ENCODE measurements at places on chromosomes 12 and 14.

DNA sequence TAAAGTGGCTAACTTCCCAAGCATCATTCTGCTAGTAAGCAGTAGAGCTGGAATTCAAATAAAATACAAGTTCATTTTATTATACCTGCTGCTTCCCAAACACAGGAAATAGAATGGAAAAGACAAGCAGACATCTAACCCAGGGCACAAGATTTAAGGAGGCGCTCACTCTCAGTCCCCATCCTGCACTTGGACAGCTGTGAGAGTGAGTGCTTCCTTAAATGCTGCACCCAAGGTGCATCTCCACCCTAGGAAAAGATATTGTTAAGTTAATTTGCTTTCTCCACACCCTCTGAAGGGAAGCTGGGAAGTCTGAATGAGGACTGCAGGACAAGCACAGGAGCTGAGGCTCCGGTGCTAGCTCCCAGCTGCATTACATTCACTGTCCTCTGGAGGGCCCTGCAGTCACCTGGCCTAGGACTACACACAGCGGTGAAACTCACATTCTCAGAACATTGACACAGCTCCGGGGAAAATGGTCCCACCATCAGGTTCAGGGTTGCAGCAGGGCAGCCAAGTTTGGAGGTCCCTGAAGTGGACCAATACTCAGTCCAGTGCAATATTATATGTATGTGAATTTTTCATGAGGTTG is 14.2 kb downstream of the HEBP1 start:
- DNase-seq, result no peak

DNA sequence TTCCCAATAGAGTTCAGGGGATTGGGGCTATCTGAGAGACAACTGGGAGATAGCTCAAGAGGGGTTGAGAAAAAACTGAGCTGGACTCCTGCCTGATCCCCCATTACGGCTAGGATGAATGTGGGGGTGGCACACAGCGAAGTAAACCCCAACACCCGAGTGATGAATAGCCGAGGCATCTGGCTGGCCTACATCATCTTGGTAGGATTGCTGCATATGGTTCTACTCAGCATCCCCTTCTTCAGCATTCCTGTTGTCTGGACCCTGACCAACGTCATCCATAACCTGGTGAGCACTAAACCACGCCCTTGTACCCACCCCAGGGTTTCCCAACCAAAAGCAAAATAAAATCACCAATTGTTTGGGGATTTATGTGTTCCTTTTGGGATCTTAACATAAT is 1.0 kb downstream of the ORMDL2 start:
- DNase-seq, result no peak

GRCh38 chr12:108806346-108806745 is 51.0 kb downstream of the SSH1 start:
- DNase-seq, result no peak

DNA sequence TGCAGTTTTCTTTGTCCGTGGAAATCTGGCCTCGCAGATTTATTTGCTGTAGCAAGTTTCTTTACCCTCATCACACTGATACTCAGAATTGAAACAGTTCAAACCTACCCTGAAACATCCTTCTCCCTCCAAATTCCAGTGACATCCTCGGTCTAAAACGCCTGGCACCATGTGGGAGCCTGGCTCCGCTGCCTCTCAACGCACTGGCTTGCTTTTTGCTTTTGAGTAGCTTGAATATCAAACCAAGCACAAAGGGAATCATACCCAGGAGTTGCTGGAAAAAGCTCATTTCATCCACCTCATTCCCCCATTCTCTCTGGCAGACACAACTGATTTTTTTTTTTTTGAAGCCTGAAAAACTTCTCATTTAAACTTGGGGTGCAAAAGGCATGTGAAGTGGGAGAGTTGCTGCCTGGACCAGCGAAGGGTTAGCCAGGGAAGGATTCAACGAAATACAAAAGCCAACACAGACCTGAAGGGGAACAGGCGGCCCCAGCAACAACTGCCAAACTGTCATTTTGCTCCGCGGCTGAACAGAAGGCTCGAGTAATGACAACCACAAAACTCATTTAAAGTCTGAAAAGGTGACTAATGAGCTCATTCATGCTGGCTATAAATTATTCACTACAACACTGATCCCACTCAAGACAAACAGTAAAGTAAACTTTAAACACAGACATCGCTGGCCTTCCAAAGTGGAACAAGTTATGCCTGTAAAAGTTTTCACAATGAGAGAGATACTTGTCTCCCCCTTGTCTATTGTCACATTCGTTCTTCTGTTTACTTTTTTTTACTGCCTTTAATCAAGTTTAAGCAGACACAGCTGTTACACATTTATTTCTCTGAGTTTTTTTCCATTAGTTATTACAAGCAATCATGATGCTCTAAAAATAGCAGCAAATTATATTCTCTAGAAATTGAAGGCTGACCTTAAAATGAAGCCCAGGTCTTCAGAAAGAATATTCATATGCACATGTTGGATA is 12.5 kb upstream of the FOXN3 start:
- peak; percentile 65 for DNase-seq

DNA sequence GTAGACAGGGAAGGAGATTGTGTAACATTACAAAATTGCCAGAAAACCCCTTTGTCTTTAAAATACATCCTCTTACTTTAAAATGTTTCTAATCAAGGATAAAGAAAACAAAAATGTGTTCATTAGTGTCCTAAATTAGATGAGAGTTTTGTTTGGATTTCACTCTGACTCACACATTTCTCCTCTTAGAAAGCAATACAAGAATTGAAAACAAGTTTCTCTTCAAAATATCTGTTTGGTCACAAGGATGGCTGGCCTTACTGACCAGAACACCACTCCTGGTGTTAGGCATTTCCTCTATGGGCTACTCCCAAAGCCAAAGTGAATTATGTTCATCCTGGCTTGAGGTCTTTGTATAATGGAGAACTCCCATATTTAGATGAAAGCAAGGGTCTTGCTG is 6.4 kb downstream of the GUCY2C start:
- DNase-seq, result no peak

GRCh38 chr12:59937148-59937547 is 341.3 kb downstream of the SLC16A7 start:
- no peak for DNase-seq

GRCh38 chr14:63383776-63384367 is 65.1 kb upstream of the GPHB5 start:
- no peak for DNase-seq

- no peak for DNase-seq
Observed at GRCh38 chr14:51337520-51337919, 97.5 kb downstream of the TMX1 start.

DNA sequence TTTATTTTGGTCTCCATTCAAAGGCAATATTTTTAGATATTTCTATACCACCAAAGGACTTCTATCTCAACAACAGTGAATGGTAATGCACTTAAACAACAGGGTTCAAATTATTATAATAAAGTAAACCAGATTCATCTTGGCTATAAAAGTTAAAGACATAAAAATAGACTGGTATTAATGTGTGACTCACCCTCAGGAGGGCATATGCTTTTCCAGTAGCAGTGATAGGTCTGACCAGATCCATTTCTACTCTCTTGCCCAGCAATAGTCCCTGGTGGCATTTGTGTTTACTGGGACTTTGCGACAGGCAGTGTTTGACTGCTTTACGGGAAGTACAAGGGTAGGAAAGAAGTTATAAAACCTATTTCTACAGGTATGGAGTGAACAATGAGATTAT is 353.2 kb upstream of the ATP2B1 start:
- no peak for DNase-seq

DNA sequence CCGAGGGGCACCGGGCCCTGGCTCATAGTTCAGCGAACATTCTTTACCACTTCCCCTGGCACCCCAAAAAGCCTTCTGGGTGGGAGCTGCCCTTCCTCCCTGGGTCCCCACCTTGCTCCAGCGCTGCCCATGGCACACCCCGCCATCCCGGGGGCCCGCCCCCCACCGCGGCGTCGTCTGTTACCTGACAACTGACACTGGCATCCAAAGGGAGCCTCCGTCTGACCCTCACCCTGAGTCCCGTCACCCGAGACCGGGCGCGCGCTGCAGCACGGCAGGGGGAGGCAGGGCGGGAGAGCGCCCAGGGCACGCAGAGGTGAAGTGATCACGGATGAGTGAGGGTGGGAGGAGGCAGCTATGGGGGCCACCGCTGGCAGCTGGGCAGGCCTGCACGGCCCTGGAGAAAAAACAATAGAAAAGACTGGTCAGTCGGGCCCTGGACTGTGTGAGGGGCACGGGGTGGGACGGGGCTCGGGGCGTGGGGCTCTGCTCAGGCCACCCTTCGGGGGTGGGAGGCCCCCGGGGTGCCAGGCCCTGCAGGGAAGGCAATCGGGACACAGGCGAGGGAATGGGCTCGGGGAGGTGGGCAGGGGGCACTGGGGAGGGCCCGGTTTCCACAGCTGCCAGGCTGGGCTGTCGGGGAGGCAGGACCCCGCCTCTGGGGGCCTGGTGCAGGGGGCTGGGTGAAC is 40.7 kb downstream of the BCL11B start:
- no peak for DNase-seq

- no peak for DNase-seq
Observed at GRCh38 chr14:54450535-54450934, 9.4 kb upstream of the CNIH1 start.

Measured in muscle of arm (tissue), 14 donors.